ENCODE measurements at places on chromosomes 3 and 15.
A peak's percentile ranks its signal among the peaks of the same experiment; 100 is the strongest.

- no peak for DNase-seq
Observed at GRCh38 chr3:98824256-98824655, 61.1 kb downstream of the ST3GAL6 start.

- DNase-seq = no peak
Observed at GRCh38 chr3:50112462-50112861, 23.7 kb downstream of the RBM5 start.

DNA sequence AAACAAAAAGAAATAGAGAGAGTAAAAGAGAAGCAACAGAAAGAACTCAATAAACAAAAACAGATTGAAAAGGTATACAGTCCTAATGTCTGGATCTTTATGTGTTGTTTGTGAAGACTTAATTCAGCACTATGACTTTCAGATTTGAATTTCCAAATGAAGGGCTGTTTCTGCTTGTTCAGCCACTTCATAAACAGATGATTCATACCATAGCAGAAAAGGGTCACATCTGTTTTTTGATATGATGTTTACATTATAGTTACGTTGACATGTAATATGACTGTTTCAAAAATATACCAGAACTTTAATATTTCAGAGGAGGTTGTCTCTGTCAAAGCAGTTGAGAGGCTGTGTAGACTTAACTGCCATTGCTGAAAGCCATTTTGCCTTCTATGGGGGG is 24.1 kb downstream of the ASB14 start:
- no peak for DNase-seq

- no peak for DNase-seq
Observed at GRCh38 chr3:169218314-169218983, 445.1 kb downstream of the MECOM start.

GRCh38 chr3:170731281-170731680 is 138.7 kb downstream of the RPL22L1 start:
- DNase-seq = no peak

- DNase-seq = no peak
Observed at GRCh38 chr3:47910233-47910632, 106.0 kb downstream of the MAP4 start.

DNA sequence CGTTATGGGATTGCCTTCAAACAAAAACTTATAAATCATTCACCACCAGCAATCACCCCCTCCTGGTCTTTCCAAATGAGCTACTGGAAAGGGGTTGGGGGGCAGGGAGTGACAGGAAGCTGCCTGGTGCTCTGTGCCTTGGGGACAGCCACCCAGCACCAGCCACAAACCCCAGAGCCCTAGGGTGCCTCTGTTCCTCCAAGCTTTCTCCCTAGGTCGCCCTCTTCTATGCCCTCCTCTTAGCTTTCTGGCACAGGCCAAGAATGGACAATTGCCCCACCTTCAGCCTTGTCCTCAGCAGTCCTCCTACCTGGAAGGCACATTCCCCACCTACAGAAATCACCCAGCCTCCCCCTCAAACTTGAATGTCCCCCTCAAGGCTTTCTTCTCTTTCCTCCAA is 3.3 kb downstream of the OXTR start:
- DNase-seq = no peak

DNA sequence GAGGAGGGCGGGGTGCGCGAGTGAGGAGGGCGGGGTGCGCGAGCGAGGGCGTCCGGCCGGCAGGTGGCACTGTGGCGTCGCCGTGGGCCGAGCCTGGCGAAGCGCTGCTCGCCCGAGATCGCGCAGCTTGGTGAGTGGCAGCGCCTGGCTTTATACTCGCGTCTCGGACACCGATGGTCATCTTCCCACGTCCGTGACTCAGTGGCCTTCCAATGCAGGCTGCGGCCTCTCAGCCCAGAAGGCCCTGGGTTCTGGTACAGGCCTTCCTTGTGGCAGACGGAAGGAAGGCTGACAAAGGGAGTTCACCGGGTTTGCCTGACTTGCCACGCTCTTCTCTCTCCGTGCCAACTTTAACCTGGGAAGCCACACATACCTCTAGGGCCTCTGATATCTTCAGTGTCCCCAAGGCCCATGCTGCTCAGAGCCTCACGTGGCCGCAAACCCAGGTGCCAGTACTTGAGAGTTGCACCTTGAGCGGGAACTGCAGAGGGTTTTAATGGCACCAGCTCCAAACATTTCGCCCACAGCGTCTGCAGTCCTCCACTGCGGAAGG is 195.3 kb upstream of the LYSMD4 start:
- DNase-seq = peak; percentile 83

- no peak for DNase-seq
Observed at GRCh38 chr3:186121278-186121677, 12.4 kb upstream of the ETV5 start.

DNA sequence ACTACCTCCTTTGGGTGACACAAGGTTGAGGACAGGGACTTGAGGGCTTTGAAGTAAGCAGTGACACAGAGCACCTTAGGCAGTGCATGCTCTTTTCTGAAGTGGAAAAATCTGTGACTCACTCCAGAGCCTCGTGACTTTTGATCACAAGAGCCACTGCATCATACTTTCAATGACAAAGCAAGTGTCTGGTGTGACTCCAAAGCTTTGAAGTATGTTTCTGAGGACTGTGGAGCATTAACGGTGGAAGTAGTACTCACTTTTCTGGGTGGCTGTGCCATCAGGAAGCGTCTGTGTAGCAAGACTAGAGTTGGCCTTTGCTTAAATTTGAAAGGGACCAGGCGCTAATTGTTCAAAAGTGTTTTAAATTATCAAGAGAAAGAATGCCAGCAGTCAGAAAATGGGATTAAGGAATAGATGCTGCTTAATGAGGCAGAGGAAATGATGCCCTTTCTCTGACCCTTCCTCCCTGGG is 210.7 kb upstream of the TRIM42 start:
- no peak for DNase-seq
